Activated CD4-positive, alpha-beta T cell treated with anti-CD3 and anti-CD28 coated beads, Interleukin-2, amount 50 U/mL, for 16 hours (primary cell): ENCODE measurements at places on chromosomes 5 and 9.

GRCh38 chr9:104872656-104873488, 55.1 kb downstream of the ABCA1 start:
- no peak for DNase-seq

GRCh38 chr5:179023528-179024189, at the start of gene ZNF879:
Gene ZNF879, plus strand, starts transcription at chr5:179023804. Its CDS starts 1,201 bp downstream, at chr5:179025005.
- peak; percentile 91 for DNase-seq

DNA sequence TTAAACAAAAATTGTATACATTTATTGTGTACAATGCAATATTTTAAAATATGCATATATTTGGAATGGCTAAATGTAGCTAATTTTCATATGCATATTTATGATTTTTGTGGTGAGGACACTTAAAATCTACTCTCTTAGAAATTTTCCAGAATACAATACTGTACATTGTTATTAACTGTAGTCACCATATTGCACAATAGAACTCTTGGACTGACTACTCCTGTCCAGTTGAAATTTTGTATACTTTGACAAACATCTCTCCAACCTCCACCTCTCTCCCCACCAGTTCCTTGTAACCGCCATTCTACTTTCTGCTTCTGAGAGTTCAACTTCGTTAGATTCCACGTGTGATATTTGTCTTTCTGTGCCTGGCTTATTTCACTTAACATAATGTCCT, 49.2 kb upstream of the TAF11L2 start:
- DNase-seq, result no peak

DNA sequence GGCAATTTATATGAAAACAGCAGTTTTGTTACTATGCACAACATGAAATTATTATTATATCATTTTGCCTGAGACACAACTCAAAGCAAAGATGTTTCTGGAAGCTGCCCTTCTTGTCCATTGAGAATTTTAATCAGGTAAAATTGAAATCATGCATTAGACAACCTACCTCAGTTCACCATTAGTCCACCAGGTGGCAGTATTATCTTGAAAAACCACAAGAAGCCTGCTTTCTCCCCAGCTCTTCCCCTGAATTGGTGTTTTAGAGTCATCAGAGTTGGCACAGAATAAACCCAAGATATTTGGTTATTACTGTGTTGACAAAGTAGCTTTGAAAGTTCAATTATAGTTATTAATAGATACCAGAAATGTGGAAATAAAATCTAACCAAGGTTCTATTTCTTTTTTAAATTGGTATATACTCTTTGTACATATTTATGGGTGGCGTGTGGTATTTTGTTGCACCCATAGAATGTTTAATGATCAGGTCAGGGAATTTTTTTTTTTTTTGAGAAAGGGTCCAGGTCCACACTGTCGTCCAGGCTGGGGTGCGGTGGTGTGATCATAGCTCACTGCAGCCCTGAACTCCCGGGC, 25.7 kb downstream of the UTP15 start:
- DNase-seq, result peak; percentile 73

- no peak for DNase-seq
These were observed 2.5 kb downstream of the FST start for GRCh38 chr5:53482717-53483638.

GRCh38 chr5:151094852-151095245, 14.0 kb upstream of the TNIP1 start:
- DNase-seq, result no peak

GRCh38 chr9:20513126-20513913, 109.0 kb downstream of the MLLT3 start:
- no peak for DNase-seq

GRCh38 chr5:91487420-91487819, 104.3 kb upstream of the ARRDC3 start:
- no peak for DNase-seq

DNA sequence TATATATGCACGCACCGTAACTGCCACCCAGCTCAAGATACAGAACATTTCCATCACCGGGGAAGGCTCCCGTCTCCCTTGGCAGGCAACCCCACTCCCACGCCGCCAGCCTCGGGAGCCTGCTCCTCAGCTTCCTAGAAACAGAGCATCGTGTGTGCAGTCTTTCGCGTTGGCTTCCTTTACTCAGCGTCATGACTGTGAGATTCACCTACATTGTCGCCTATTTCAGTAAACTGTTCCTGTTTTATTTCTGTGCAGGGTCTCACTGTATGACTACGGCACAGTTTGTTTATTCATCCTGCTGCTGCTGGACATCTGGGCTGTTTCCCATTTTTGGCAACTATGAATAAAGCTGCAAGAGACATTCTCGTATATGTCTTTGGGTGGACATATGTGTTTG, 90.7 kb downstream of the STK10 start:
- DNase-seq, result no peak

GRCh38 chr5:65483546-65484346, 2.0 kb upstream of the ADAMTS6 start:
- DNase-seq, result peak; percentile 54

GRCh38 chr5:104612005-104612404, 1049.4 kb upstream of the NUDT12 start:
- no peak for DNase-seq

DNA sequence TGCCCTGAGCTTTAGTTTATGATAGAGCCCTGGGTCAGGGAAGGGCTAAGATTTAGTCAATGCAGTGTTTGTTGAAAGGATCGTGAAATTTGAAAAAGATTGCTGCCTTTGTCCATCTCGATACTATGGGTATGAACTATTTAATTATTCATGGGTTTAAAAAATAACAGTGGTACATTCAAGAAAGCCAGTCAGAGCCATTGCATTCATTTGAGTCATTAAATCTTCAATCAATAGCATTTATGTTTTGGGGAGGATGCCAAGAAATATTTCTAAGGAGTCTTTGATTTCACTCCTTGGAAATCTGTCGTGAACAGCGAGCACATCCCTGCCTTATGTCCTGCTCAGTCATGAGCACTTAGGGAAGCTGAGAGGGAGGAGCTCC, 54.4 kb upstream of the LRRTM2 start:
- no peak for DNase-seq

DNA sequence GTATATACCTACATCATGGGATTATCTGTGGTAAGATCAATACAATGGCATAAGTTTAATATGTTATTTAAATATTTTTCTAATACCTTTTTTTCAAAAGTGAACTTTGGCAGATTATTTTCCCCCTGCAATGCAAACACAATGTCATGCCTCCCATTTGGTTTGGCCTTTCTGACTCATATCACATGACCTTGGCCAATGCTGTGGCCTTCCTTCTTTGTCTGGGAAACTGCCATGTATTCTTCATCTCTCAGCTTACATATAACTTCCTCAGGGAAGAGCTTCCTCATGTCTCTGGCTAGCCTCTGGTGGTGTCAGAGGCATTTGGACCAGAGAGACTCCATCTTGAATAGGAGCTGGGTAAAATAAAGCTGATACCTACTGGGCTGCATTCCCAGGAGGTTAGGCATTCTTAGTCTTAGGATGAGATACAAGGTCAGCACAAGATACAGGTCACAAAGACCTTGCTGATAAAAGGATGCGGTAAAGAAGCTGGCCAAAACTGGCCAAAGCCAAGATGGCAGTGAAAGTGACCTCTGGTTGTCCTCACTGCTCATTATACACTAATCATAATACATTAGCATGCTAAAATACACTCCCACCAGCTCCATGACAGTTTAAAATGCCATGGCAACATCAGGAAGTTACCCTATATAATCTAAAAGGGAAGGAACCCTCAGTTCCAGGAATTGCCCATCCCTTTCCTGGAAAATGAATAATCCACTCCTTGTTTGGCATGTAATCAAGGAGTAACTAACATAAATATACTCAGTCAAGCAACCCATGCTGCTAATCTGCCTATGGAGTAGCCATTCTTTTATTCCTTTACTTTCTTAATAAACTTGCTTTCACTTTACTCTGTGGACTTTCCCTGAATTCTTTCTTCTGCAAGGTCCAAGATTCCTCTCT, 76.0 kb downstream of the C9orf153 start:
- no peak for DNase-seq

GRCh38 chr5:94240993-94241651, 377.3 kb downstream of the KIAA0825 start:
- DNase-seq, result no peak

DNA sequence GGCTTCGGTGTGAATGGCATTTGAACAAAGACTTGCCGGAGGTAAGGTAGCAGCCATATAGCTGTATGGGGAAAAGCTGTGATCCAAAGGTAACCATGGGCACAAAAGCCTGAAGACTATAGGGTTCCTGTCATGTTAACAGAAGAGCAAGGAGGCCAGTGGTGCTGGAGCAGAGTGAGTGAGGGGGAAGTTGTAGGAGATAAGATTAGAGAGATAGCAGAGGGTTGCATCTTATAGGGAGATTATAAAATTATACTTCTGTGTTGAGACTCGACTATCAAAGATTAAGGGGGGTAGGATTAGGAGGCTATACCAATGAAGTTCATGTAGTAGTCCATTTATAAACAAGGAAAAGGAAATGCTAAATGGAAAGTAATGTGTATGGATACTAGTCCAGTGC, 3.3 kb downstream of the NCBP1 start:
- no peak for DNase-seq

DNA sequence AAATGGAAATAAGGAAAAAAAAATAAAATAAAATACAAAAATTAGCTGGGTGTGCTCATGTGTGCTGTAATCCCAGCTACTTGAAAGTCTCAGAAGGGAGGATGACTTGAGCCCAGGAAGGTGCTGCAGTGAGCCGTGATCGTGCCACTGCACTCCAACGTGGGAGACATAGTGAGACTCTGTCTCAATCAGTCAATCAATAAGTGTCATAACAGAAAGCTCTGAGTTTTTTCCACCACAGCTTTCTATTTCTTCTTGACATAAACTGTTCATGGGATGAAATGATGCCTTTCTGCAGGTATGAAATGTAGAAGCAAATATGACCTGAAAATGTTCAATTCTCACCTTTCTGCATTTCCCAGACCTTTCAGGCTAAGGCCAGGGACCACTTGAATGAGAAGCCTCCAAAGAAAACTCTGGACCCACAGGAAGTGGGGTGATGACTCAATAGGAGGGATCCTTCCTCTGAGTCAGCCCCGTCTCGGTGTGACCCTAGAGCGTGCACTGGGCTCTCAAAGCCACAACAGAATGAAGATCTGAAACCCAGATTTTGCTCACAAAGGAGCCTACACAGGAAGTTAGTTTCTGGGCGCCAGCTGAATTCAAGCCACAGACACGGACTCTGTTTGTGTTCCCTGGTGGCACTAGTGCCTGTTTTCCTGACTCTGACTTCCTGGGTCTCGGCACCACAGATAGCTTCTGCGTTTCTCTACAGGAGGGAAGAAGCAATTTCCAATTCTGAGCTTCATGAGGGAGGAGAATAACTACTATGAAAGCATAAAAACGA, 62.0 kb downstream of the ANKH start:
- DNase-seq, result peak; percentile 95

DNA sequence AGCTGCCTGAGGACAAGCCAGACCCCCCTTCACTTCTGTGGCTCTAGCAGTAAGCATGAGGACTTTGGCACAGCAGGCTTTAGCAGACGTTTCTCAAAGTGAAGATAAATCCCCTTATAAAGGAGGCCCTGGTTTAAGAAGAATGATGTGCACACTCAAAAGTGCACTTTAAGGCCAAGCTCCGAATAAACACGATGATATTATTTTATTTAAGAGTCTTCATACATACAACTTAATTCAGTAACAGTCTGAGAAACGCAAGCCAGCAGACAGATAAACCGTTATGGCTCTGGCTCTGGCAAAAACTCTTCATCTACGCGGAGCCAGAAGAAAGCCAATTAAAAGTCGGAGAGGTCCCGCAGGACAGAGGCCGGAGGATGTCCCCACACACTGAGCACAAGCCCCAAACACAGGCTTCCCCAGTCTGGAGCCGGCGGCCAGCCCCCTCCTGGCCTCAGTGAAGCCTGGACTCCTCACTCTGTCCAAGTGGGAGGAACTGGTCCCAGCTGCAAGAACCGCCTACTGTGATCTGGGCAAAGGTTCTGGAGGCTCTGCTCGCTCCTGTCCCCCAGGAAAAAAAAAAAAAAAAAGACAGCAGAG, 44.6 kb downstream of the ADAMTS2 start:
- DNase-seq, result no peak

- no peak for DNase-seq
These were observed 206.8 kb downstream of the GLIS3 start for GRCh38 chr9:4092793-4093709.

GRCh38 chr9:115127191-115127817, 9.3 kb upstream of the TNC start:
- no peak for DNase-seq

- DNase-seq, result peak; percentile 79
These were observed 1.3 kb upstream of the REEP5 start for GRCh38 chr5:112923148-112923917.

GRCh38 chr5:179061025-179061424, 852 bp downstream of the ZNF354C start:
- DNase-seq, result no peak

- DNase-seq, result peak; percentile 87
These were observed 4.4 kb upstream of the MLANA start for GRCh38 chr9:5886114-5886939.

- no peak for DNase-seq
These were observed 544.5 kb downstream of the BNC2 start for GRCh38 chr9:16325966-16326365.

DNA sequence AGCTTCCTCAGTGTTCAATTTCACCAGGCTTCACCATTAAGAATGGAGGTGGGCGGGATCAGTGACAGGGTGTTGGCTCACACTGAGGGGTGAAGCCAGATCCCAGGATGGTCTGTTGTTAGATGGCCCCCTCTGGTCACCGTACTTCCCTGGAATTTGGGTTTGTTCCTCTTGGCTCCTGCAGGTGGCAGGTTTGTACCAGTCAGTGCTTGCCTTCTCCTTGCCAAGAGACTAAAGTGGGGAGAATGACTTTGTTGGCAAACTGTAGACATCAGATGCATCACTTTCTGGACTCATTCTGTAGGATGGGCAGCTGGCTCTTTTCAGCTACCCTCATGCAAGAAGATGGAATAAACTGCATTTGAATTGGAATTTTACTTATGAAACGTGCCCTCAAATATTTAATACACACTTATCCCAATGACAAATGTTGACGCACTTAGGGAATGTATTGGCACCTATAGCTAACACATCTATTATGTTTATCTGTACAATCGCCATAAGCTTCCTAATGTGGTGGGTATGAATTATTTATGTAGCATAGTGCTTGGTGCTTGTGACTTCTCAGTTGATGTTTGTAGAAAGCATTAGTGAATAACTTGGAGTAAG, 31.4 kb upstream of the ANKRD55 start:
- DNase-seq, result peak; percentile 15

GRCh38 chr5:154518438-154518867, 40.4 kb upstream of the HAND1 start:
- no peak for DNase-seq

DNA sequence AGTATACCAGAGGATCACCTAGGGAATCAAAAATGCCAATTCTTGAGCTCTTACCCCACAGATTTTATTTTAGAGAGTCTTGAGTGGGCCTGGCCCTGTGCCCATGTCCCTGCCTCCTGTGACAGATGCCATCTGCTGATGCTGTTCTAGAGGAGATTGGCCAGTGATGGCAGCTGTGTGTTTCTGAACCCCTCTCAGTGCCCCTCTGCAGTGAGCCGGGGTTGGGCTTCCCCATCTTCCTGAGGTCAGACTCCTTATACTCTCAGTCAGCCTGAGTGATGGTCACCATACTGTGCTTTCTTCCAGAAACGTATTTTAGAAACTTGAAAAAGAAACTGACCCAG, 6.1 kb downstream of the PTCD2 start:
- no peak for DNase-seq
